ENCODE measurements at places on chromosomes 1 and 21.
A peak's percentile ranks its signal among the peaks of the same experiment; 100 is the strongest.

DNA sequence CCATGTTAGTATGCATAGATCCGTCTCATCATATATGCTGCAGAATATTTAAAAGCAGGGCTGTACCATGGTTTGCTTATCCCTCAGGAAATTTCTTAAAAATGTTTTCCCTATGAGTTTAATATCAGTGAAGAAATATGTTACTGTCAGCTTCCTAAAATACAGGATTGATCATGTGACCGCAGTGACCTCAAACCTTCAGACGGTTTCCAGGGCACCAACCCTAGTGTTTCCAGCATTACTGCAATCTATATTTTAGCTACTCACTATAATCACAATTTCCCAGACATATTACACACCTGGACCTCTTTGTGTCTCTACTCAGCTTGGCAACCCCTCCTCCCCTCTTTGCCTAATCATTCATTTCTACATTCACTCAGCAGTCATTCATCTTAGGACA is 7.7 kb upstream of the SDHB start:
- DNase-seq, result no peak

DNA sequence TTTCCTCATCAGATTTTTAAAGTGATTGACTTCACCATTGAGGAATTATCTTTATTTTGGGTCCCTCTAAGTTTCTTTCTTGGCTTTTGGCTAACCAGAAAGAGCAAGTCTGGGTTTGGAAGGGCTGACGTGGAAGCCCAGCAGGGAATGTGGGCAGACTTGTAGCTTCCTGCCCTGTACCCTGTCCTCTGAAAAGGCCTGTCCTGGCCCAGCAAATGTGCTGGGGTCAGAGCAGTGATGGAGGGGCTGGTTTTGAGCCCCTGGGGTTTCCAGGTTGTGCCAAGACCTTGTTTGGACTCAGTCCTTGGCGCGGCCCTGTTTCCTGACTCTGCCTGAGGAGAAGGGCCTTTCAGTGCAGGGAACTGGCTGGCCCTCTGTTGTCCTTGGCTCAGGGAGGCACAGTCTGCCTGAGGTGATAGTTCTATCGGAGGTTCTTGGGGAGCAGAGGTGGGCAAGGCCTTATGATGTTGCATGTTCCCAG is 72.1 kb downstream of the UCK2 start:
- DNase-seq, result no peak

DNA sequence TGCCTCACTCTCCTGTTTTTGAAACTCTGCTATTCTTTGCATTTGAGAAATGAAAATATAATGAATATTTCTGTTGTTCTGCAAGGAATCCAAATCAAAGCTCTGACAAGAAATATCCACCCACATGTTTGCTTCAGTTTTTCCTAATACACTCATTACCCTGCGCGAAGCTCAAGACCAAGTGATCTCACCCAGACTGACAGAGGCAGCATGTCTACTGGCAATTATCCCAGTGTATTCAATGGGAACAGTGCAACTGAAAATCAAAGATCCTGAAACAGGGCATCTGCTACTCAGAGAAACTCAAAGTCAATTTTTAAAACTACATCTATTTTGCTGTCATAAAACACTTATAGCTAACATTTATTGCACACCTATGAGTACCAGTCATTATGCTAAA is 321.0 kb upstream of the LRRC7 start:
- no peak for DNase-seq

DNA sequence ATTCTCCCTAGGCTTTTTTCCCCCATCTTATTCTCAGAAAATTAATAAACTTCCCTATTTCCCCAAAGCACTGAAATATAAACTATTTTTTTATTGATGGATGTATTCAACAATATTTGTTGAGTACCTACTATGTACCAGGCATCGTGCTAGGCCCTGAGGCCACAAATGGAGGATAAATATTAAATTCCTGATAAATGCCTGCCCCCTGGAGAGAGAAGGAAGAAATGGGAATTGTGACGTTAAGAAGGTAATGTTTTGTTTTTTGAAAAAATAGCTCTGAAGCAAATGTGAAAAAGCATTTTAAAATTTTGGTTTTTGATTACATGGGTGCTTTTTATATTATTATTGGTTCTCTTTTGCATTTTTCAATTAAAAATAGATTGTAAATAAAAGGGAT is 60.5 kb upstream of the DPT start:
- DNase-seq, result no peak

GRCh38 chr1:177780096-177780700 is 189.7 kb downstream of the SEC16B start:
- DNase-seq, result no peak

- no peak for DNase-seq
Observed at GRCh38 chr1:44333376-44333775, 21.7 kb downstream of the ERI3 start.

GRCh38 chr1:220681220-220681880 is 8.8 kb upstream of the C1orf115 start:
- no peak for DNase-seq

DNA sequence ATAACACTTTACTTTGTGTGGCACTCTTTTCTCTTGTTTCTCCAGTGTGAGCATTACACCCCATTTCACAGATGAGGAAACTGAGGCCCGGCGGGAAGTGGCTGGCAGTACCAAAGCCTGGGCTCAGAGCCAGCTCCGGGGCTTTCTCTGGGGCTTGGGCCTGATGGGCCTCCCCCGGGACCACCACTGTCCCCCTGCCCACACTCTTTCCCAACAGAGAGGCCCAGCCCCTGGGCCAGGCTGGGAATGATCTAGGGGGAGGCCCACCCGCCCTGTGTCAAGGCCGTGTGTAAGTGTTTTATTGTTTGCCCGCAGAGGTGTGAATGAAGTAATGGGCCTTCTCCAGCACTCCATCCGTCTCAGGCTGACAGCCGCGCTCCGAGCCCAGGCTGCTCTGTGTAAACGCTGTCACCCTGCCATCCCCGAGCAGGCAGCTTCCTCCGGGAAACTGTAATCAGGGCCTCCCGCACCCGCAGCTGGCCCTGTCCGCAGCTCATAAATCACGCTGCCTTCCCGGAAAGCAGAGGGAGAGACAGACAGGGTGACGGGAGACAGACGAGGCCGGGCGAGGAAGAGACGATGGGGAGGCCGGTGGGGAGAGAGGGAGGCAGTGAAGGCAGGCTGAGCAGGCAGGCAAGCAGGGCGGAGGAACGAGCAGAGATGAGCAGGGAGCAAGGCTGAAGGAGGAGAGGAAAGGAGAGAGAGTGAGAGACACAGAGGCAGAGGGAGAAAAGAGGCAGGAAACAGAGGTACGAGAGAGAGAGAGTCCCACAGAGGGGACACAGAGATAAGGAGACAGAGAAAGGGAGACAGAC is 109.7 kb upstream of the ZBTB40 start:
- DNase-seq, result no peak

GRCh38 chr1:7116001-7116400 is 330.7 kb downstream of the CAMTA1 start:
- no peak for DNase-seq

GRCh38 chr1:57707631-57708030 is 283.8 kb upstream of the DAB1 start:
- DNase-seq, result no peak

GRCh38 chr1:201461645-201462441 is 7.1 kb downstream of the PHLDA3 start:
- DNase-seq, result no peak

DNA sequence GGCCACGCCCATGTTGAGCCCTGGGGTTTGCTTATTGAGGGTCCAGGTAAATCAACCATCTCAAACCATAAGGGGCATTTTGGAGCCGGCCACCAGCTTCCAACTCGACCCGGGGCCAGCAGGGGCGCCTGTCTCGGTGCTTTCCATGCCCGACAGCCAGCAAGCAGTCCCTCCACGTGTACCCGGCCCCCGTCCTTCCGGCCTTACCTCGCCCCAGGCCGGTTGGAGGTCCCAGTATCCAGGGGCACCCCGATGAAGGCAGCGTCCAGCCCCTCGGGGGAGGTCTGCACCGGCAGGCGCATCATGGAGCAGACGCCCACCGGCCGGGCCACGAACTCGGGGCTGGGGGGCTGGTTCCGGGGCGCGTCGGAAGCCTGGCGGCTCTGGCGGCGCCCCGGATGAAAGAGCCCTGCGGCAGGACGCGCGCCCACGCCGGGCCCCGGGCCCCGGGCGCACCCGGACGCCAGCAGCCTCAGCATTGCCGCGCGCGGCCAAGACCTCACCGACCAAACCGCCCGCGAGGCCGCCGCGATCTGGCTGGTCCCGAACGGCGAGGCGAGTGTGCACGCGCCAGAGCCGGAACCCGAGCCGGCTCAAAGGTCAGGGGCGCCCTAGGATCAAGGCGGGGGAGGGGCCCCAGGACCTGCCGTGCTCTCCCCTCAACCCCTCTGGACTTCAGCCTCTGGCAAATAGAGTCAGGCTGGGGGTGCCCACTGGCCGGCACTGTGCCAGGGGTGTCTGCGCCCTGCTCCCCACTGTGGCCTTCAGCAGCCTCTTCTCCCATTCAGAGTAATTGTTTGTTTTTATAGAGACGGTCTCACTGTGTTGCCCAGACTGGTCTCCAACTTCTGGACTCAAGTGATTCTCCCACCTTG is at the start of gene AGMAT:
Gene AGMAT (minus strand): TSS at position 563 of the 875 bp plus-strand sequence. CDS start 84 bp downstream, at position 479.
- peak; percentile 49 for DNase-seq

- no peak for DNase-seq
Observed at GRCh38 chr1:62006690-62007089, 188.0 kb upstream of the L1TD1 start.

- no peak for DNase-seq
Observed at GRCh38 chr1:201982082-201982622, 296 bp upstream of the RNPEP start.
